Activated B cell treated with CpG ODN at 0.5 μM for 24 hours (primary cell): ENCODE measurements at places on chromosomes 1 and 21. TPM values are rescaled to one million over a fixed set of nuclear protein-coding genes. Genes with fewer than 3 reads are reported as not detected.

- DNase-seq = no peak
Measured at GRCh38 chr1:235136111-235136510, 7.5 kb upstream of the TOMM20 start.

DNA sequence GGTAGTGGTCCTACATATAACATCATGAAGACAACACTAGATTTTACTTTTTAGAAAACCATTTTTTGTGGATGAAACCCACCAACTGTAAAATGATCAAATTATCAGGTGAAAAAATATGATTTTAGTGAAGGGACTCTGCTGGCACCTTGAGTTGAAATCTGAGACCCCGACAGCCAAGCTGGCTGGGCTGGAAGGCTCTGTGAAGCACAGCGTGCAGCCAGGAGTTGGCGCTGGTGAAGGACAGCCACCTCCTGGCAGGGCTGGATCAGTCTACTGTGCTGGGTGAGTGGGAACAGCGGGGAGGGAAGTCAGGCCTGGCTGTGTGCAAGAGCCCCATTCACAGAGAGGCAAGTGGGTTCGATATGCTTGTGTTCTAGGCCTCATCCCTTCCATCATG is 47.9 kb downstream of the DDAH1 start:
- DNase-seq = no peak

DNA sequence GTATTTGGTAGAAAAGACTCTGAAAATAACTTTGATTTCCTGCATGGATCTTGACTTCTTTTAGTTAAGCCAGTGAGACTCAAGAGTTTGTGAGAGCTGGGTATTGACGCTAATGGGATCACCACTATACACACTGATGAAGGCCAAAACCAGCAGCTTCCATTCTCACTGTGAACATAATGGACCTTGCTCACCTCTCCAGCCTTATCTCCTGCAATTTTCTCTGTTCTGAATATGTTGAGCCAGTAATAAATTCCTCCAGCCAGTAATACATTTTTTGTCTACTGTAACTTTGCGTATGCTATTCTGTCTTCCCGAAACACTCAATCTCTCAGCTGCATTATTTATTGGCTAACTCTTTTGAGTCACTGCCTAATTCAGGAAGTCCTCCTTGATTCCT is 111.6 kb upstream of the PPP2R5A start:
- DNase-seq = no peak

The LYPD8 gene
- total RNA-seq = not detected in 2 replicates

GRCh38 chr1:245604979-245605378 is 450.2 kb downstream of the KIF26B start:
- no peak for DNase-seq

The EFCAB14 gene
- total RNA-seq = 70.2 and 79.8 TPM in 2 replicates

The ASPM gene
- total RNA-seq = 0.46 and 0.69 TPM in 2 replicates

The OLFM3 gene
- total RNA-seq = not detected in 2 replicates

DNA sequence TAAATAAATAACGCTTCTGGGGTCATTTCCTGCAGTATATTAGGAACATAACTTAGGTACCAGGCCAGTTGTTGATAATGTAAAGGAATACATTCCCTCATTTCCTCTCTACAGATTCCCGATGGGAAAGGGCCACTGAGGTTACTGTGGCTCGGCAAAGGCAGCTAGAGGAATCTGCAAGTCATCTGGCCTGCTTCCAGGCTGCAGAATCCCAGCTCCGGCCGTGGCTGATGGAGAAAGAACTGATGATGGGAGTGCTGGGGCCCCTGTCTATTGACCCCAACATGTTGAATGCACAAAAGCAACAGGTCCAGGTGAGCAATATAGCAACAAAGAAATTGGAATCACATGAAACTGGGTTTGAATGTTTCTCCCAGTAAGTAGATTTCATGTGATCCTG is 109.6 kb upstream of the BMP8A start:
- no peak for DNase-seq

DNA sequence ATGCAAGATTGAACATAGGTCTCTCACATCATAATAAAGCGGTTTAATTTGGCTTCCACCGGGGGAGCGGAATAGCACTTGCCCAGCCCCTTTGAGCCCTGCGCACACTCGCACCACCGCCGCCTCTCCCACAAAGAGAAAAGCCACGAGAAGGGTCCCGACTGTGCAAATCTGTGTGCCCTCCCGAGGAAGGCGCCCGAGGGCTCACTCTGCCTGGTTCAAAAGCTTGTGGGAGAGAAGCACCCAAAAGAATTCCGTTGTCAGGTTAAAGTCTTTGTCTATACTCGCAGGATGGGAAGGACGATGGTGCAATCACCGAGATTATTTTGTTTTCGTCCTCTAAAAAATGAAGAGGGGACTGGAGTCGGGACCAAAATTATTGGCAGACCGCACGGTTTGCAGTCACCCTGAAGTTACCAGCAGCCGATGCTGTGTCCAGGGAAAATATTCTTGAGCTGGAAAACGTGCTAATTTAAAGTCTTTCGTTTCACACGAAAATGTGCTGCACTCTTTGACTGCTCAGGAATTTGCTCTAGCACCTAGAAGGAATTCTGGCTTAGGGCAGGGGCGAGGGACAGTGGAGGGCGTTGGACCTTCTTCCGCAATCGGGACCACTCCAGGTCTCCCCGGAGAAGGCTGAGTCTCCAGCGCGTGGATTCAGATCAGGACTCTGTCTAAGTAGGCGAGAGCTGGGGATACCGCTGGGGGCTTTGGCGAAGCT is 6.6 kb upstream of the SIM2 start:
- DNase-seq = no peak

The BRINP3 gene
- total RNA-seq = not detected in 2 replicates
